ENCODE measurements at places on chromosomes 7 and 10.

- H3K36me3 ChIP-seq, result no peaks in the 10 kb centered on the region
- no peak overlapping the region for H3K27ac ChIP-seq
- H3K4me3 ChIP-seq, result peak overlapping the region; percentile 45
- peaks cover 45% of the 10 kb centered on the region for H3K27me3 ChIP-seq
Observed at GRCh38 chr10:75400163-75400770, 1.3 kb downstream of the ZNF503 start.

DNA sequence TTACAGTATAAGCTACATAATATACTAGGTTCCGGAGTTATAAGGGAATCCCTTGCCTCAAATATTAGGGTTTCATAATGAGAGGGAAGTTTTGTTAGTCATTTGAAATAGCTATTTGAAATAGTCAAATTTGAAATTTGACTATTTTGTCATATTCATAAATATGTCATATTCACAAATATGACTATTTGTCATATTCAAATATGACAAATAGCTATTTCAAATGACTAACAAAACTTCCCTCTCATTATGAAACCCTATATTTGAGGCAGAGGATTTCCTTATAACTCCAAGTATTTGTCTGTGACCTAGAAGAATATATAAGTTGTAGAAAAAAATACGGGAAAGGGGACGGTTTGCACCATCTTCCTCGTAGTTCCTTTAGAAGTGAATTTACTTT, 76.6 kb downstream of the HDAC9 start:
- no peak overlapping the region for H3K4me3 ChIP-seq
- H3K4me1 ChIP-seq, result no peaks in the 10 kb centered on the region
- H3K27me3 ChIP-seq, result no peaks in the 10 kb centered on the region
- DNase-seq, result no peak
- H3K27ac ChIP-seq, result no peak overlapping the region

DNA sequence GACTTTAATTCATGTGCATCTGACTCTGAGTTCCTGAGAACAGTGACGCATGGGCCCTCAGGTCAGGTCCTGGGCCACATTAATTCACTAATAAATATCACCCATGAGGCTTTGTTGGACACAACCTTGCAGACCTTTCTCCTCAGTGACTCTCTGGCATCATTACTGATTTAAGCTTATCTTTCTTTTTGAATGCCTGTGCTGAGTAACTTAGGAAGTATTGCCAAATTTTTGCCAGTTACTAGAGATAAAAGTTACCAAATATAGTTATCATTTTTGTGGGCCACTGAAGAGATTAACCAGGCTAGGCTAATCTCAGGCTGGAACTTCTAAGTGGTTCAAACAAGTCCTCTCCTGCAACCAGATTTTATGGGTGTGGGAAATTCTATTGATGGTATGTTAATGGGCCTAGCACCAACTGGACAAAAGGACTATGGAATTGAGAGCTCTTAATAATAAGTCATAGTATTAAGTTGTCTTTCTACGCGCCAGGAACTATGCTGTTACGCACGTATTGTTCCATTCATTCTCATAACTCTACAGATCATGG, 28.8 kb upstream of the PRTFDC1 start:
- no peaks in the 10 kb centered on the region for H3K36me3 ChIP-seq
- H3K27me3 ChIP-seq, result no peaks in the 10 kb centered on the region
- H3K4me1 ChIP-seq, result no peaks in the 10 kb centered on the region
- H3K27ac ChIP-seq, result no peak overlapping the region
- no peak overlapping the region for H3K4me3 ChIP-seq
- DNase-seq, result no peak

DNA sequence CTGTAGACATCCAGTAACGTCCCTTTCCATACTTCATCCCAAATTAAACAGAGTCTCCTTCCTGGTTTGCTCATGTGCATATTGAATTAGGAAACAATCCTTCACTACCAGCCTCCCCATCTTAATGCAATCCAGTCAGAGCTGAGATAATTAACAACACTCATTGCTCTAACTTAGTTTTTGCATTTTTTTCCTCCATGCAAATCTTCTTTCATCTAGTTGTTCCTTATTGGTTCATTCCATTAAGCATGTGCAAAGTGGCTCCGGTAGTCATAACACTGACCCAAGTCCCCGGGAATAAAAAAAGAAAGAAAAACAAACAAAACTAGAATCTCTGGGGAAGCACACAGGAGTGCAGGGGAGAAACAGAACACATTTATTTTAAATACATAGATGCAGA, 1176.1 kb downstream of the GATA3 start:
- H3K4me3 ChIP-seq, result no peak overlapping the region
- no peak overlapping the region for H3K27ac ChIP-seq
- H3K27me3 ChIP-seq, result no peaks in the 10 kb centered on the region

GRCh38 chr7:25775999-25776743, 375.8 kb upstream of the NFE2L3 start:
- H3K4me1 ChIP-seq, result no peaks in the 10 kb centered on the region
- no peak overlapping the region for H3K4me3 ChIP-seq
- no peaks in the 10 kb centered on the region for H3K36me3 ChIP-seq
- DNase-seq, result no peak

DNA sequence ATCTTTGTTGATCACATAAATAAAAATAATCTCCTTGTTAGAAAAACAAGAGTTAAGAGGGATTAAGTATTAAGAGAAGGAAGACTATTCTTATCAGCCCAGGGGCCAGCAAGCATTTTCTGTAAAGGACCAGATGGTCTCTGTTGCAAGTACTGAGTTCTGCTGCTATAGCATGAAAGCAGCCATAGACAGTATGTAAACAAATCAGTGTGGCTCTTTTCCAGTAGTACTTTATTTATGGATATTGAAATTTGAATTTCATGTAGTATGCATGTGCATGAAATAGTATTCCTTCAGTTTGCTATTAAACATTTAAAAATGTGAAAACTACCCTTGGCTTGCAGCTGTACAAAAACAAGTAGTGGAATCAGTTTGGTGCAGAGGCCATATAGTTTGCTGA, 81.7 kb downstream of the STK31 start:
- H3K27ac ChIP-seq, result no peak overlapping the region
- no peak for DNase-seq

DNA sequence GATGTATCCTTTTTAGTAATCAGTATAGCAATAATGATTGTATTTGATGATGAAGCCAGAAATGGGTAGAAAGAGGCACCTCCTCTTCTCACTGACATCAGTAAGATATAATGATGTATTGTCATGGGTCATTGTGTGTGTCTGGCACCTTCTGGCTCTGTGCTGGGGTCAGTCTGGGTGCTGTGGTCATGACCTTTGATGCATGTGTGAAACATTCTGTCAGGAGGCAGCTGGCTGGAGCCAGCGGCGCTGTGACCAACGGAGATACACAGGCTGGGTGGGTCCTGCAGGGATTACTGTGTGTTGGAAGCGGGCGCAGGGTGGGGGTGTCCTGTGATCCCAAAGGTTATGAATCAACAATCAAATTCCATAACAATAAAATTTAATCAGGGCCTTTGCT, 35.2 kb downstream of the EEPD1 start:
- DNase-seq, result peak; percentile 87
- H3K36me3 ChIP-seq, result no peaks in the 10 kb centered on the region
- no peak overlapping the region for H3K27ac ChIP-seq
- no peak overlapping the region for H3K4me3 ChIP-seq
- H3K4me1 ChIP-seq, result peaks cover 2% of the 10 kb centered on the region

- DNase-seq, result peak; percentile 24
- peaks cover 18% of the 10 kb centered on the region for H3K27me3 ChIP-seq
- no peak overlapping the region for H3K4me3 ChIP-seq
- no peak overlapping the region for H3K27ac ChIP-seq
- H3K4me1 ChIP-seq, result no peaks in the 10 kb centered on the region
Observed at GRCh38 chr7:100720671-100721504, 620 bp downstream of the EPO start.

DNA sequence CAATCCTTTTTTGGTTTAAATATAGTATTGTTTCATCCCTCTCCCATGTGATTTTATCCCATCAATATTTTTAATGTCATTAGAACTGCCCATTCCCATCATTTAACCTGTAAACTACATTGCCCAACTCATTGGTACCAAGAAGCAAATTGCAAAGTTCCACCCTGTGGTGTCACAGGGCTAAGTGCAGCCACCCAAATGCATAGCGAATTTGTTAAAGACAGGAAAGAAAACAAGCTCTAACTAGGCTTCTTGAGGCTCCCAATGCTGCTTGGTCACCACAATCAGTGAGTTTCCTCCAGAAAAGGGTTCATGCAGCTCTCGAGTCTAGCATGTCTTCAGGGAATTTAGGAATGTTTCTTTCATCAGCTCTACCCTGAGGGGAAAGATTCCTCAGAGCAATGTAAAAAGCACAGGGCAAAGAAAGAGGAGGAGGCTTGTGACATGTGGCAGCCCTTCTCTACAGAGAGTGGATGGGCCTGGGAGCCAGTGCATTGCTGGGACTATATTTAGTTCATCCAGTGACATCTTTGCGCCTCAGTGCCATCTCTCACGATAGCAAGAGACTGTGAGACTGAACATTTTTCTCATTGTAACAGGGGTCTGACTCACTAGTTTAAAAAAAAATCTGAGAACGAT, 58.1 kb downstream of the CAV1 start:
- no peaks in the 10 kb centered on the region for H3K36me3 ChIP-seq
- H3K27ac ChIP-seq, result peak overlapping the region; percentile 17
- H3K4me1 ChIP-seq, result no peaks in the 10 kb centered on the region
- no peaks in the 10 kb centered on the region for H3K27me3 ChIP-seq

GRCh38 chr10:26138613-26139012, 78.0 kb upstream of the GAD2 start:
- no peaks in the 10 kb centered on the region for H3K4me1 ChIP-seq
- H3K36me3 ChIP-seq, result no peaks in the 10 kb centered on the region
- H3K27me3 ChIP-seq, result no peaks in the 10 kb centered on the region
- no peak for DNase-seq
- no peak overlapping the region for H3K4me3 ChIP-seq

- H3K27ac ChIP-seq, result no peak overlapping the region
- DNase-seq, result no peak
- H3K4me3 ChIP-seq, result no peak overlapping the region
- H3K36me3 ChIP-seq, result no peaks in the 10 kb centered on the region
- no peaks in the 10 kb centered on the region for H3K27me3 ChIP-seq
Observed at GRCh38 chr10:65684896-65685295, 1240.9 kb upstream of the LRRTM3 start.

DNA sequence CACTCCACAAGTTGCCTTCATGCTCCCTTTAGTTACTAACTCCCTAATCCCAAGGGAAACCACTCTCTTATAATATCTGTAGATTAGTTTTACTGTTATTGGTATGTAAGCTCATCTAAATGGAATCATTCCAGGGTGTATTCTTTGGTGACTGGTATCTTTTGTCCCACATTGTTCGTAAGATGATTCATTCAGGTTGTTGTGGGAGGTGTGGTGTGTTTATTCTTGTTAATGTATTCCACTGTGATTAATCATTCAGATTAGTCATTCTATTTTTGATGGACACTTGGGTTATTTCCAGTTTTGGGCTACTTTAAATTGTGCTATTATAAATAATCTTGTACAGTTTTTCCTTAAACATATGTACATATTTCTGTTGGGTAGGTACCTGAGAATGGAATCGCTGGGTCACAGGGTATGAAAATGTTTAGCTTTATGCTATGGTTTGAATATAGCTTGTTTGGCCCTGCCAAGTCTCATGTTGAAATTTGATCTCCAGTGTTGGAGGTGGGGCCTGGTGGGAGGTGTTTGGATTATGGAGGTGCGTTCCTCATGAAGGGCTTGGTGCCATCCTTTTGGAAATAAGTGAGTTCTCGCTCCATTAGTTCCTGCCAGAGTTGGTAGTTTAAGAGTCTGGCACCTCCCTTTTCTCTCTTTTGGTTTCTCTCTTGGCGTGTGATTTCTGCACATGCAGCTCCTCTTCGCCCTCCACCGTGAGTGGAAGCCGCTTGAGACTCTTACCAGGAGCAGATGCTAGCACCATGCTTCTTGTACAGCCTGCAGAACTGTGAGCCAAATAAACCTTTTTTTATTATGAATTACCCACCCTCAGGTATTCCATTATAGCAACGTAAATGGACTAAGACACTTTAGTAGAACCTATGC, 13.8 kb downstream of the BTRC start:
- H3K4me1 ChIP-seq, result no peaks in the 10 kb centered on the region
- no peak for DNase-seq
- no peak overlapping the region for H3K4me3 ChIP-seq
- no peaks in the 10 kb centered on the region for H3K27me3 ChIP-seq

DNA sequence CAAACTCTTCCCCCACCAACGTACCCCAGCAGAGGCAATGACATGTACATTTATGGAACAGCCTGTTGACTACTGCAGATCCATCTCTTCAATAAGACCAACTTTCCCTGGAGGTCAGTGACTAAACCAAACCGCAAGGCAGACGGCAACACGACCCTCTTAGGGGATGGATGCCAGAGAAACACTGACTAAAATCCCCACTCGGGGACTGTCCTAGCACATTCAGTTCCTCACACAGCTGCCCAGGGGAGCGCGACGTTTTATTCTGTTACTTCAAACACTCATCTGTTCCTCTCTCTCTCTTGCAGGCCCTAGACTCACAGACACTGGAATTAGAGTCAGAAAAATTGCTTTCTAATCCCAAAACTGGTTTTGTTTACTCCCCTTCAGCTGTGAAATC, 146.5 kb upstream of the PRSS1 start:
- H3K4me3 ChIP-seq, result no peak overlapping the region
- H3K36me3 ChIP-seq, result no peaks in the 10 kb centered on the region
- H3K27me3 ChIP-seq, result no peaks in the 10 kb centered on the region
- H3K27ac ChIP-seq, result no peak overlapping the region
- H3K4me1 ChIP-seq, result no peaks in the 10 kb centered on the region

Data from mesendoderm (in vitro differentiated cells).